Mesenteric fat pad (tissue), 1 donor: ENCODE measurements at places on chromosomes 6 and 20.

DNA sequence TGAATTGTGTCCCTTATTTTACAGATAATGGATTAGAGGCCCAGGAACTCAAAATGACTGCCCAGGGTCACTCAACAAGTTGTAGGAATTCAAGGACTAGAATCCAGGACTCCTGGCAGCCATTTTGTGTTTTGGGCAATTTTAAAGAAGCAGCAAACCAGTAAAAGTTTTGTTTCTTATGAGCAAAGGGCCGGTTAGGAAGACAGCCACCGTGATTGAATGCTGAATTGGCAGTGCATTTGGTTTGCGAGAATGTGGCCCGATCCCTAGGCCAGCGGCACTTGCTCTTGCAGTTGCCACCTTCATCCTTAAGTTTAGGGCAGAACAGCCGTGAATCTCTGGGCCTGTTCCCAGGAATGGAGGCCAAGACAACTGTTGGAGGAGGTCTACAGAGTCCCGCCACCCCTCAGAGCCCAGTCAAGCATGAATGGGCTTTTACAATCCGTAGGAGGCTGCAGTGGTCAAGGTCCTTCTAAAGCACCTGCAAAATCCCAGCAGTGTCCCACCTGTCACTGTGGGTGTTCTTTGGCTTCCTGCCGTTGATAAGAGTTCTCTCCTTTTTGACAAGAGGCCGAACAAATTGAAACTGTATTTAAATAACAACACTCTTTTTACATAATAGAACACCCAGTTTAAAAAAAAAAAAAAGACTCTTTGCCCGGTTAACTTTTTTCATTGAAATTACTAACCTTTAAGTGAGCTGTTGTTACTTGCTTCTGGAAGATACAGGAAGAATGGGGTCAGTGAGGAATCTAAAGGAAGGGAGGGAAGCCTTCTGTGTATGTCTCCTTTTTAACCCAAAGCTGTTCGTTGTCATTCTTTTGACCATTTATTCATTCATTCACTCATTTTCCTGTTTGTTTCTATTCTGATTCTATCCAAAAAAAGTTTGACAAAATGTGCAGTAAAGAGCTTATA, 68.7 kb downstream of the PHACTR2 start:
- no peak for DNase-seq

- no peak for DNase-seq
Observed at GRCh38 chr6:52523378-52524142, 53.3 kb downstream of the TRAM2 start.

DNA sequence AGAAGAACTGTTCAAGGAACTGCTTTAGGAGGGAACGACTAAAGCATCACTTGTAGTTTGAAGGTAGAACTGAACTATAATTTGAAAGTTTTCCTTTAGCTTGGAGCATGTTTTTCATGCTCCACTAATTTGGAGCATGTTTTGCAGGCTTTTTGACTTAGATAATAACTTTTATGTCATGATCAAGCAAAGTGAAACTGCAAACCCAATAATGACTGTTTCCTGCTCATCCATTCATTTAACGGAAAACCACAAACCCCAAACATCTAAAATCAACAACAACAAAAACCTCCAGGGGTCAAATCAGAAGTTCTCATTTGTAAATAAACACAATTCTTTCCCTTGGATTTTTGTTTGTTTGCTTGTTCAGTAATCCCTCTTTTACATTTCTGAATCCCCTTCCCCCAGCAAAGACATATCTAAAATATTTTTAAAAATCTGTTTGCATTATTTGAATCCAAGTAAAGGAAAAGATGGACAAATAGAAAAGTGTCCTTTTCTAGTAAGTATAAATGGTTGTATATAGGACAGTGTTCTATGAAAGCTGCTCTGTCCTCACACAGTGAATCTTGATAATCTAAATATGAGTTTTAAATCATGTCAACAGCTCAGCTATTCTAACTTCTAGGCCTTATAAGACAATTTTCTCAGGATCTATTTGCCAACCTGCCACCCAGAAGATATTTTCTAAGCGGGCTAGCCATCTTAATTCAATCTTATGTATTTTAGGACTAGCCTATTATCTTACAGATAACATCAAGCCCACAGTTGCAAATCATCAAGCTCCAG, 2.6 kb downstream of the SIM1 start:
- DNase-seq = no peak

DNA sequence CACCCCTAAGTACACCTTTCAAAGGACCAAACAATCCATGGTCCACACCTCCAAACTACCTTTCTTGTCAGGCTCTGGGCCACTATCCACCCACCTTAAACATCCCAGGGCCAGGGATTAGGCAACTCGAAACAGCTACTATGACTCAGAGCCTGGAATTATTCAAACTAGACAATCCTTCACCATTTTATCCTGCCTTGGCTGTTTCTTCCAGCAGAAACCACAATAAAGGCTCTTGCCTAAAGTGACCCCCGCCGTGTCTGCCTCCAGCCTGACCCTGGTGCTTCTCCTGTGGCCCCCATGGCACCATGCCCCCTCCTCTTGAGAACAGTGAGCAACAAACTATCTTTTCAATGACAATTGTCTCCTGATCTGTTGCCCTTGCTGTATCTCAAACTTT, 195.5 kb downstream of the EPM2A start:
- DNase-seq = no peak

DNA sequence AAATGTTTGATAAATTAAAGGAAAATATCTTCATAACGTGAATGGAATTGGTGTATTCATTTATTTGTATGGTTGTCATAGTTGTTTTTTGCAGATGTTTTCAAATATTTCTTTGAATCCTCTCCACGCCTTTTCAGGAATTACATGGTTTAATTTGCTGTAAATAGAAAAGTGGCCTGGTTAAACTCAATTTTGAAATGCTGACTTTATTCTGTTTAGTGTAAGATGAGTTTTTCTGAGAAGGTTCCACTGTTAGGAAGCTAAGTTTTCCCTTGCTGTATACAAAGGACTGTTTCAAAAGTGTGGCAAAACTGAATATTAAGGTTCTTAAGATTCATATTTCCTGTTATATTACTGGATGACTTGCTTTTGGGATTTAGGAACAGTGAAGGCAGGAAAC, 503 bp upstream of the ZC2HC1B start:
- no peak for DNase-seq

- DNase-seq = no peak
Observed at GRCh38 chr20:62744741-62745191, 36.1 kb downstream of the NTSR1 start.

DNA sequence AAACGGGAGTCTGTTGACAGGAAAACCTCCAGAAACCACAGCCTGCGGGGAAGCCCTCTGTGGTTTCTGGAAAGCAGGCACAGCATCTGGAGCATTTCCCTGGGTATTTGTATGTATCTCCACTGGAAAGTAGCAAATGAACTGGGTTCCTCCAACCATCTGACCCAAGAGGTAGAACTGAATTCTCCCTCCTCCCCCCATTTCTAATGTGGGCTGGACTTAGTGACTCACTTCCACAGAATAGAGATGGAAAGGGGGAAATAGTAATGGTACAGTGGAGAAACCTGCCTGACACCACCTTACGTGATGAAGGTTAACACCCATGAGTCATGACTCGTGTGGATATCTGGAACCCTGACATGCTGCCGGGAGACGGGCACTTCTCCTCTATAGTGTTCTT, 51.9 kb upstream of the XRN2 start:
- no peak for DNase-seq

DNA sequence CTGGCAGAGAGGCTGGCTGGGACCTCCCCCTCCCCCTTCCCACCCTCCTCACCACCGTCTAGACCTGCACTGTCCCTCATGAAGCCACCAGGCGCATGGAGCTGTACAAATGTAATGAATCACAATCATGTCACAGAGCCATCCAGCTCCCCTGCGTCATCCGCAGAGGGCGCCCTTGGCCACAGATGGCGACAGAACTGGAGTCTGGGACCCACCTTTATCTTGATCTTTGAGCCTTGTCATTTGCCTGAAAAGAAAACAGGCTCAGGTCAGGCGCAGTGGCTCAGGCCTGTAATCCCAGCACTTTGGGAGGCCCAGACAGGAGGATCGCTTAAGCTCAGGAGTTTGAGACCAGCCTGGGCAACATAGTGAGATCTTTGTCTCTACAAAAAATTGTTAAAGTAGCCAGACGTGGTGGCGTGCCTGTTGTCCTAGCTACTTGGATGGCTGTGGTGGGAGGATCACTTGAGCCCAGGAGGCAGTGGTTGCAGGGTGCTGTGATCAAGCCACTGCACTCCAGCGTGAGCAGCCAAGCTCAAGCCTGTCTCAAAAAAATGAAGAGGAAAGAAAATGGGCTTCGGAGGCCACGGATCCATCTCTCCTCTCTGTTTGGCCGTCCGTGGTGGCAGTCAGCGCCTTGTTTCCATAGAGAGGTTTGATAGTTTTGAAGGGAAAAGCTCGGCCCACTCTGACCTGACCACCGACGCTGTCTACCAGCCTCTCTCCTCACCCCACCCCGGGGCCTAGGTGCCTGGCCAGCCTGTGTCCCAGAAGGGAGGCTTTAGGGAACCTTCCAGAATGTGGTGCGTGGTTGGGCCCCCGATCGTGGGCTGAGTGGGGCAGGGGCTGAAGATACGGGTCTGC, 6.2 kb downstream of the COL9A3 start:
- no peak for DNase-seq

DNA sequence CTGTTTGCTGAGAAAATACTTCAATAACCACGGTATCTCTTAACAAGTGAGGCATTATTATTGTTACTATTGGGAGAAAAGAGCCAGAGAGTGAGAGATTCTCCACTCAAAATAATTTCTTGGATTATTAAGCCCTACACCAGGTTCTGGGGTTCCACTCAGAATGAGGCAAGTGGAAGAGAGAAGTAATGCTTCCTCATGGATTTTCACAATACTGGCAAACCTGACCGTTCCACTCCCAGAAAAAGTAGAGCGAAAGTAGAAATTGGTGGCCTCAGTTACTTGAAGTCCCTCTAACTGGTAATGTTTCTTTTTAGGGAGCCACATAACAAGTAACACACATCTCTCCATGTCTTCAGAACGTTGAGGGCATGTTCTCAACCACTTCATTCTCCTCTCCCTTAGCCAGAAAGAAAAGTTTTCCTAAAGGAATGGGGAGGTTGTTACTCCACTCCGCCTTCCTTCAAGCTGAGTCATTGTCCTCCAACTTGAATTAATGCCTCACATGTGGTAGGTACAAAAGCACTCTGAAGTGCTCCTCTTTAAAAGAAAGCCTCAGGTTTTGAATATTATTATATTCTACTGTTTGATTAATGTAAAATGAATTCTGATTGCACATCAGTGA, 1.9 kb downstream of the BAG2 start:
- no peak for DNase-seq

- no peak for DNase-seq
Observed at GRCh38 chr20:48788486-48789072, 39.2 kb downstream of the PREX1 start.

DNA sequence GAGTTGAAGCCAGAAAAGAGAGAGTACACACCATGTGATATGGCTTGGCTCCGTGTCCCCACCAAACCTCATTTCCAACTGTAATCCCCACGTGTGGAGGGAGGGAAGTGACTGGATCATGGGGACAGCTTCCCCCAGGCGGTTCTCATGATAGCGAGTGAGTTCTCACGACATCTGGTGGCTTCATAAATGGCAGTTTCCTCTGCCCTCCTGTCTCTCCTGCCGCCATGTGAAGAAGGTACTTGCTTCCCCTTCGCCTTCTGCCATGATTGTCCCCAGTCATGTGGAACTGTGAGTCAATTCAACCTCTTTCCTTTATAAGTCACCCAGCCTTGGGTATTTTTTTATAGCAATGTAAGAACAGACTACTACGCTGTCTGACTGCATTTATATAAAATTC, 40.3 kb downstream of the TAF4 start:
- DNase-seq = no peak

GRCh38 chr6:105835373-105835772, 250.8 kb upstream of the PRDM1 start:
- DNase-seq = no peak
